ENCODE measurements at places on chromosomes 11 and 22.
A peak's percentile ranks its signal among the peaks of the same experiment; 100 is the strongest.

GRCh38 chr11:46491661-46492330 lies 100.2 kb upstream of the CHRM4 start:
- DNase-seq, result no peak

DNA sequence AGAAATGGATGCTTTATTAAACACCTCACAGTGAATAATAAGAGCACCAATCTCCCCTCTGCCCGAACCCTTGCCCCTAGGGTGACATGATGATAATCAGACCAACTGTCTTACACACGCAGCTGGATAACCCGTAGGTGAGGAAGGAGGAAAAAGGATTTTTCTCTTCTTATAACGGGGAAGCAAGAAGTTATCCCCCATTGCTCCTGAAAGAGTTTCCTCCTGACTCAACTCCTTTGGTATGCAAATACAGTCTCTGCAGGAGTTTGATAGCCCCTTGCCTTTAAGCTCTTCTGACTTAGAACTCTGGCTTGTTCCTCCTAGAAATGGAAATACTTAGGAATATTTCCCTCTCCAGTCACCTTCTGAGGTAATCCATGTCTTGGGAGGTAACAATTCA lies 455.8 kb downstream of the TMEM135 start:
- peak; percentile 25 for DNase-seq

- no peak for DNase-seq
Observed at GRCh38 chr11:83265331-83265730, 20.8 kb downstream of the CCDC90B start.

- DNase-seq, result no peak
Observed at GRCh38 chr11:47531666-47532065, 21.3 kb downstream of the CELF1 start.

- DNase-seq, result peak; percentile 74
Observed at GRCh38 chr22:21982338-21982965, at the start of gene TOP3B. Gene TOP3B, minus strand, starts transcription at chr22:21982787. Its CDS starts 7,078 bp downstream, at chr22:21975709.

DNA sequence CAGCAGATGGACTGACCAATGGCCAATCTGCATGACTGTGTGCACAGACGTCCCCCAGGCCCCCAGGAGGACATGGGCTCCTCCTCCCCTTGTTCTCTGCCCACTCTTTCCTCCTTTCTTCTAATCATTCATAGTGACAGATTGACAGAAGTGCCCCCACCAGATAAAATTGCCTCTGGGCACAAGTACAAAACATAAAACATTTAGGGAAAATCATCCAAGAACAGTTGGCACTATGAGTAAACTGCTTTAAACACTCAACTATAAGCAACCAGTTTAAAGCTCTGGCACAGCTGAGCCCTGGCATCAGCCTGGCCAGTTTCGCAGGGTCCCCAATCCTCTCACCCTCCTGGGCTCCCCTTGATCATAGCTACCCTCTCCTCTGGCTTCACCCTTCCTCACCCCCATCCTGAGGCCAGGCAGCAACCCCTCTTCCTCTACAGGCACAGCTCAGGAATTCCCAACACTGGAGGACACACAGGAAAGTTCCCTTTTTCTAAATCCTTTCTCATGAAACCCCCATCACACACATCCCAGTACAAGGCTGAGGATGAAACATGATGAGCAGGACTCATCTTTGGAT lies 232.9 kb downstream of the BUD13 start:
- DNase-seq, result no peak

DNA sequence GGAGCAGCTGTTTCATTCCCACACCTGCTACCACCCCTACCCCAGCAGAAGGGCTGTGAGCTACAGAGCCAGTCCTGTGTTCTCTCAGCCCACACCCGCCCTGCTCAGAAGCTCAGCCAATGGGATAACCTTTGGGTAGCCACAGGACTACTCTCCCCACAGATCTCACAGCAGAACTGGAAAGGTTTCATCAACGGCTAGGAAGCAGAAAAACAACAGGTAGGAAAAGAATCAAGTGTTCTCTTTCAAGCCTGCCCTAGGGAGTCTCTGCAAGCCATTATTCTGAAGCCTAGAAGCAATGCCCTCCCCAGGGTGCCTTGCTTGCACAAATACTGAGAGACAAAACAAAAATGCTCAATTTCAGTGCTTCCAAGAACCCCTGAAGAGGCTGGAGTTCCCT lies 77.2 kb downstream of the TMPRSS5 start:
- no peak for DNase-seq

DNA sequence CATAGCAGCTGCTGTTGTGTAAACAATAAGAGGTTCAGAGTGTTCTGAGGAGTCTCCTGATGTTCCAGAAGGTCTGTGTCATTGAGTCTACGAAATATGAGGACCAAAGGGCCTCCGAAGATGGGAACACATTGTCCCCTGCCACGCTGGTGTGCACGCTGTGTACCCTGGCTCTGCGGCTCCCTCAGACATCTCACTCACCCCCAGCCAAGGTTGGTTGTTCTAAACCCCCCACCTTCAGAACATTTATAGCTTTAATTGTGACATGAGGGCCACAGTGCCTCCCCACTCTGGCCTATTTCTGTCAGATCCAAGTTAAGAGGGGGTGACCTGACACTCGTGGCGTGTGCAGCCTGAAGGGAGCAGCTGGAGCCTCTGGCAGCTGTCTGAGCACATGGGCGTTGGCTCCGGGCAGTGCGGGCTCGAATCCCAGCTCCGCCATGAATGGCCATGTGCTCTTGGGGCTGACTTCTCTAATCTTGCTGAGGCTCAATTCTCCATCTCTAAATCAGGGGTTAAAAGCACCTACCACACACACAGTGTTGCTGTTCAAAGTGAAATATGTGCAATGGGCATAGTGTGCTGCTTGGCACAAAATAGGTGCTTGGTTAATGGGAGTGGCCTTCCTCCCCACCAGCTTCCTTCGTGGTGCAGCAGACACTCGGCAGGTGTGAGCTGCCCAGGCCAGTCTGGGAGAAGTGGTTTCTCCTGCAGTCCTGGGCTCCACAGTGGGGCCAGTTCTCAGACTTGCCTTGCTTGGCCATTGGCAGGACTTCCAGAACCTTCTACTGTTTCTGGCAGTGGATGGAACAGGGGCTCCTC lies 39.7 kb upstream of the MICAL2 start:
- no peak for DNase-seq

- DNase-seq, result peak; percentile 47
Observed at GRCh38 chr11:94958121-94958696, 15.1 kb downstream of the CWC15 start.

DNA sequence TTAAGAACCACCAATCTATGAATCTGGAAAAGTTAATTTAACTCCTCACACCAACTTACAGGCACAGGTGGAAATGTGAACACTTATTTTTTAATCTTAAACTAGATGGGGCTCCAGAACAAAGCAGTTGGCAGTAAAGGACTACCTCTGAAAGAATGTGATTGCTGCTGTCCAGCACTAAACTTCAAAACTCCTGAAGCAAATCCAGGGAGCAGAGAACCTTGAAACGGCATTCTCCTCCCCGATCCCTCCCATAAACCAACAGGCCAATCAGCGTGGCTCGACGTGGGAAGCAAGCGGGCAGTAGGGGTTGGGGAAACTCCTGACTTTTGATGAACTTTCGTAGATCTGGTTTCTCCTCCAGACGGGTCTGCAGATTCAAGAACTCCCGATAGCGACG lies 5.0 kb downstream of the SNX19 start:
- no peak for DNase-seq

- peak; percentile 98 for DNase-seq
Observed at GRCh38 chr11:33690290-33691065, 10.1 kb downstream of the C11orf91 start.

GRCh38 chr22:37100589-37101127 lies 8.9 kb downstream of the TMPRSS6 start:
- DNase-seq, result no peak

GRCh38 chr11:47271328-47271727 lies 1.4 kb downstream of the MADD start:
- DNase-seq, result no peak

Measured in astrocyte of the spinal cord (primary cell).